ENCODE measurements at places on chromosomes 12 and 14. TPM values are rescaled to one million over a fixed set of nuclear protein-coding genes. Genes with fewer than 3 reads are reported as not detected.

The ZBTB42 gene
- total RNA-seq: 1.1 TPM

The GALNT4 gene
- total RNA-seq: 5.7 TPM

DNA sequence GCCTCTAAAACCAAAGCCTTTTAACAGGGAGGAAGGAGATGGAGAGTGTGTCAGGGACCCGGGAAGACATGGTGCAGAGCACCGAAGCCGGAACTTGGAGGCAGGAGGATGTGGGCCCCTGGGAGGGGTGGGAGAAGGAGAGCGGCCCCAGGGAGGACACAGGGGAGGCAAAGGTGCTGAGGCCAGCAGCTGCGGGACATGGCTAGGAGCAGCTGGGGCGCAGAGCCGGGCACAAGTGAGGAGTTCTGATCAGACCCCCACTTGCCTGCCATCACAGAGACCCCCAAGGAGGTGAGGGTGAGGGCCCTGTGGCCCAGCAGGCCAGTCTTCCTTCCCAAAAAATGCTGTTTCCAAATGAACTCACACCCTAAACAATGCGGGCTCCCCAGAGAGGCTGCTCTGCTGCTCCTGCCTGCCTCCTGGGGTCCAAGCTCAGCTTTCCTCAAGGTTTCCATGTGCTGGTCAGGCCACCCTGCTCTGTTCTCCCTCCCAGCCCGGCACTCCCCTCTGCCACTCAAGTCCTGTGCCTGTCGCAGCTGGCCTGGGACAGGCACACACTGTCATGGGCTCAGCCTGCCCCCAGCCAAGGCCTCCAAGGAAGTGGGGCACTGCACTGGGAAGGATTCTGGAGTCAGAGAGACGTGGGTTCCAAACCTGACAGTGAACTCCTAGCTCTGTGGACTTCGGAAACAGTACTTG, 24.0 kb downstream of the CHGA start:
- H3K4me3 ChIP-seq: no peak overlapping the region
- no peaks in the 10 kb centered on the region for H3K27me3 ChIP-seq
- H3K36me3 ChIP-seq: no peaks in the 10 kb centered on the region
- peaks cover 3% of the 10 kb centered on the region for H3K4me1 ChIP-seq
- H3K27ac ChIP-seq: peak overlapping the region; percentile 23

DNA sequence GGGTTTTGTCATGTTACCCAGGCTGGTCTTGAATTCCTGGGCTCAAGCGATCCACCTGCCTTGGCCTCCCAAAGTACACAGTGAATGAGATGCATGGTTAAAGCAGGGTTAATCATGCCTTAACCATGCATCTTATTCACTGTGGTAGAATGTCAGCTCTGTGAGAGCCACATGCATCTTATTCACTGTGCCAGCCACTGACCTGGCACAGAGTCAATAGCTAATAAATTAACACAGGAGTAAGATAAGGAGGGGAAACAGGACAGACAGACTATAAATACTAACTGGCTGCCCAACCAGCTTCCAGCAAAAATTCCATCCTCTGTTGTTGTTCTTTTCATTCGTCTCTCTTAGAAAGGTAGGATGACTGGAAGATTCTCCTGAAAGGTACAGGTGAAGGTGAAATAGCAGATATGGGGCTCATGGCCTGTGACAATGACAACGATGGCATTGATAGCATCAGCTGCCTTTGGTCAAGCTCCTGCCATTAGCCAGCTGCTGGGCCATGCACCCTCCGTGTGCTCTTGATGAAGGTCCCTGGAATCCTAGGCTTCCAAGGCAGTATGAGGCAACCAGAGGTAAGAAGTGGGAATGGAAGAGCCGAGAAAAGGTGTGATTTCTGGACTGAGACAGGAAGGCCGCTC, 76.6 kb downstream of the ZNF664 start:
- no peak for DNase-seq
- H3K4me1 ChIP-seq: no peaks in the 10 kb centered on the region
- no peak overlapping the region for H3K4me3 ChIP-seq
- peaks cover 11% of the 10 kb centered on the region for H3K27me3 ChIP-seq
- H3K36me3 ChIP-seq: peaks cover 9% of the 10 kb centered on the region
